ENCODE measurements at places on chromosomes 13 and 19.

DNA sequence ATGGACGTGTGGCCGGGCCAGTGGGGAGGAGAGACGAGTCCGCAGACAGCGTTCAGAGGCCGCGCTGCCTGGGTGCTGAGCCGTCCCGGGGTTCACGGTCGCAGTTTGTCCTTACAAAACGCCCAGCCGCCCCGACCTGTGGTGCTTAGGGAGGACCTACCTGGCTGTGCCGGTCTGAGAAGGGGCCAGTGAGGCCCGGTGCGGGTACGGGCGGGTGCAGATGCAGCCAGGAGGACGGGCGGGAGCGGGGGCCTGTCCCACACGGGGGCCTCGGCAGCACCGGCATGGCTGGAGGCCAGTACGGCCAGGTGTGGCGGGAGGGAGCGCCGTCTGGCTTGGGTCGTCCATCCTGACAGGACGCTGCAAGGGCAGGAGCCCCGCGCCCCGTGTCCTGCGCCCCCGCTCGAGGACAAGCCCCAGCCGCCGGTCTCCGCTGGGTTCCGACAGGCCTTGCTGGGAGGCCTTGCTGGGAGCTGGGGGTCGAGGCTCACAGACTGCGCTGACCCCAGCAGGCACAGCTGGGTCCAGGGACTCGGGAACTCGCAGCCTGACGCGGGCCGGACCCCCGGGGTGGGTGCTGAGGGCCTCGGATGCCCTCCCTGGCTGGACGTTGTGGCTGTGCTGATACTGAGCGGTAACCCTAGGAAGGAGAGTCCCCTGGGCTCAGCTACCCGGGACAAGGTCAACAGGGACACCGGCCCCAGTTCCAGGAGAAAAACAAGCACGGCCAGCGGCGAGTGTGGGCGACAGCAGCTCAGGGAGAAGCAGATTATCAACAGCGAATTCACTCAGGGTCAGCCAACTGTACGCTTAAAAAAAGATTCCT, 5.3 kb upstream of the PROZ start:
- no peak for DNase-seq

DNA sequence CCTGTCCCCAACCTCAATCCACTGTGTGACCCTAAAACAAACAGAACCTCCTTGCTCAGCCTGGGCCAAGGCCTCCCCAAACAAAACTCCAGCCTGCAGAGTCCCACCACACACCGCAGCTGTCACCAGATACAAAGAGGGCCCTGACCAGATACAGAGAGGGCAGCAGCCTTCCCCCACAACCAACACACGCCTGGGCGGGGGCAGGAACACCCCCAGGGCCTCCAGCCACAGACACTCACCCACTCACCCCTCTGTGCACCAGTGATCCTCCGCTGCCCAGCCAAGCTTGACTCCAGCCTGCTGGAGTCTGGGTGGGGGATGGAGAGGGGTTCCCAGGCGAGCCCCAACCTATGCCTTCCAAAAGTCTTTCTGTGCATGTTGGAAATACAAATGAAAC, 5.9 kb upstream of the CIRBP start:
- DNase-seq = no peak

DNA sequence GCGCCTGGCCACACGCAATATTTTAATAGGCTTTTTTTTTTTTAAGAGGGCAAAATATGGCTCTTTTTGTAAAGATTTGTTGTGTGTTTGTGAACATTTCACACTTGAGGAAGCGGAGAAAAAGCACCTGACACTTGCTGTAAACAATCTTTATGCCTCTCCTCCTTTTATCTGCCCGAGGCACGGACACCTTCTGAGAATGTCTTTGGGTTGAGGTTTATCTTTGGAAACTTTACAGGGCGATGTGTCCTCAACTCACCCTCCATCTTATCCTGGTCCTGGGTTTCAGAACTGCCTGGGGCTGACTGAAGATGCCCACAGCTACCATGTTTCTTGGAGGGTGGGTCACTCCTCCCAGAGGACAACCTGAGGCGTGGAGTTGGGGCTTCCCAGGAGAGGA, 44.0 kb downstream of the ZNF627 start:
- DNase-seq = no peak

- DNase-seq = no peak
Observed at GRCh38 chr13:76038920-76039716, 403.0 kb downstream of the LMO7 start.

GRCh38 chr13:37662624-37663023, 64.1 kb upstream of the POSTN start:
- no peak for DNase-seq

- DNase-seq = no peak
Observed at GRCh38 chr13:51833980-51834379, 11.0 kb downstream of the TMEM272 start.

GRCh38 chr13:110652231-110652730, 36.9 kb downstream of the NAXD start:
- no peak for DNase-seq

DNA sequence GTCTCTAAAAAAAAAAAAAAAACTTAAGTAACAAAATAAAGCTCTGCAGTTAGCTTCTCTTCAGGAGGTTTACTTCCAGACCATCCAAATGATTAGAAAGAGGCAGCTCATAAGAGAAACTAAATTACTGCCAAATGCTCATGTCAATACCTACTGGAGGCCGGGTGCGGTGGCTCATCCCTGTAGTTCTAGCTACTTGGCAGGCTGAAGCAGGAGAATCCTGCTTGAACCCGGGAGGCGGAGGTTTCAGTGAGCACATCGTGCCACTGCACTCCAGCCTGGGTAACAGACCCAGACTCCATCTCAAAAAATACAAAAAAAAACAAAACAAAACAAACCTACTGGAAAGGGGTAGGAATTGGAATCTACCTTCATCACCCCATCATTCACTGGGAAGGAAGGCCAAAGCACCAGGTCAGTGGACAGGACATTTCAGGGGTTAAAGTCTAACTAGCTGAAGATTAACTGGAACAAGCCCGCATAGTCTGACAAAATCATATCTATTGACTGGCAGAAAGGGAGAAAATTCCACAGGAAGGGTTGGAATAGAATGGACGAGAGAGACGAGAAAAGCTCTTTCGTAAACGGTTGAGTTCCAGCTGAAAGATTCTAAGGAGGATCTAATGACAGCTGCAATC, 1.3 kb downstream of the ZFP14 start:
- no peak for DNase-seq

- DNase-seq = no peak
Observed at GRCh38 chr19:39438270-39438934, 2.7 kb upstream of the RPS16 start.

GRCh38 chr13:74145249-74145975, 11.2 kb upstream of the KLF12 start:
- no peak for DNase-seq

DNA sequence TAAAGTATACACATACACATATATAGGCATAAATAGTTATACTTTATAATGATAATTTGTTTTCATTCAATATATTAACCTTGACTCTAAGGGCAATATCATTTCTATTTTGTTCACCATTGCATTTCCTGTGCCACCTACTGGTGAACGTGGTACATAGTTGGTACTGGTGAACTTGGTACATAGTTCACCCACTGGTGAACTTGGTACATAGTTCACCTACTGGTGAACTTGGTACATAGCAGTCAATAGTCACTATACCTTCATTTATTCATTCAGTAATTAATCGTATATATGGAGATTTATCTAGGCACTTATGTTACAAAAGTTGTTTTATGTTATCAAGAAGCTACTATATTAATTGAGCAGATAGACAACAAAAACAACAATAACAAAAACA, 172.6 kb upstream of the ATXN8OS start:
- no peak for DNase-seq

DNA sequence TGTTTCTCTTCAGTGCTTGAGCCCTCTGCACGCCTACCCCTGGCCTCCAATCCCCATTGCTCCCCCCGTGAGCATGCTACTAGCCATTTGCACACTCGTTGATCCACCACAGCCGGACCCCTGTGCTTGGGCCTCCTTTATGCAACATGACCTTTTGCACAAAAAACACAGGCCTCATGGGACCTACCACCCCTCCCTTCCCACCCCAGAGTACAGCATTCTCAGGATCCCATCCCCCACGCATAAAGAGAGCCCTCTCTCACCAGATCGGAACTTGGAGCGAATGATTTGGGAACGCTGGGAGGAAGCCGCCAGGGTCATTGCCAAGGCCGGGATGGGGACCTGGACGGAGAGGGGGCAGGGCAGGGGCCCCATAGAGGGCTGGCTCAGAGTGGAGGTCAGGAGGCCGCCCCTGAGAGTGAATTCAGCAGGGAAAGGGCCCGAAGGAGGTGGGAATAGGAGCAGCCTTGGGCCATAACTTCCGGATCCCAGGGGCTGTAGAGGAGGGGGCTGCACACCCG, 754 bp downstream of the MAMSTR start:
- DNase-seq = no peak

DNA sequence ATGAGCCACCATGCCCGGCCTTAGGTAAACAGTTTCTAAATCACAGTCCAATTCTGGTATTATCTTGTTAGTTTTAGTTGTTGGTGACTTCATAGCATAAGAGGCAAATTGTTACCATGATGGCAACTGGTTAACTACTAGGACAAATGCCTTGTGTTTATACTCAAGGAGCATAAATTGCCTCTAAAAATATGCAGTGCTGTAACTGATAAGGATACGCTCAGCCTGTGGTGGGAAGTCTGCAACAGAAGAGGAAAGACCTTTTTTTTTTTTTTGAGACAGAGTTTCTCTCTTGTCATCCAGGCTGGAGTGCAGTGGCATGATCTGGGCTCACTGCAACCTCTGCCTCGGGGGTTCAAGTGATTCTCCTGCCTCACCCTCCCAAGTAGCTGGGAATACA, 311.9 kb upstream of the ARGLU1 start:
- DNase-seq = no peak

- DNase-seq = no peak
Observed at GRCh38 chr19:30052122-30053075, 110.4 kb downstream of the URI1 start.

GRCh38 chr19:8500158-8500557, 2.3 kb downstream of the PRAM1 start:
- DNase-seq = no peak

DNA sequence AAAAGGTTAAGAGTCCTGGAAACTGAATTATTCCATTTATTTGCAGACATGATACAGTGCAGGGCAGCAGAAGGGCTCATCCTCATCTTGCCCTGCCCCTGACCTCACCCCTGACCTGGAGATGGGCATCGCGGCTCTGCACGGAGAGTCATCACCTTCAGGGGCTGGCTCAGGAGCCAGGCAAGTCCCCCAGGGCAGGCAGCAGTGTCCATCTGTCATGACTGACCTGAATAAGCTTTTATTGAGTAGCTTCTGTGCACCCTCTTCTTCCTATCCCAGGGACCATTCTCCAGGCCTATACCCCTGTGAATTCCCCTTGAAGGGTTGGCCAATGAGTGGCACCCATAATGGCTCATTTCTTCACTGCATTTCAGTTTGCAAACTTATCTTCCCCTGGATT, 484.2 kb downstream of the ZNF536 start:
- DNase-seq = no peak

GRCh38 chr13:73913751-73914518, 220.3 kb downstream of the KLF12 start:
- no peak for DNase-seq

DNA sequence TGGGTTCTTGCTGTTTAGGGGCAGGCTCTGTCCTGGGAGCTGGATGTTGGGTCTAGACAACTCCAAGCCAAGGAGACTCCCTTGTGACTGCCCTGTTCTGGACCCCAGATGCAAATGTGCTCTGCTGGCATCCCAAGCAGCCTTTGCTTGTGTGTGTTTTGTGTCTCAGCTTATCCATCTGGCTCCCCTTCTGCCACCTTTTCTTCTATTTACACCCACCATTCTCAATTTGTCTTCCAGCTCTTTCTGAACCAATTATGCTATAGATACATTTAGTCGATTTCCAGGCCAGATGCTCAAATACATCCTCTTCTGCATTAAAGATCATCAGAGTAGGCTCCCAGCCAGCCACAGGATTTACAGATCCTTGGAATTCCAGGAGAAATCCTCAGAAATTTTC, 115.0 kb upstream of the SLC7A1 start:
- no peak for DNase-seq

DNA sequence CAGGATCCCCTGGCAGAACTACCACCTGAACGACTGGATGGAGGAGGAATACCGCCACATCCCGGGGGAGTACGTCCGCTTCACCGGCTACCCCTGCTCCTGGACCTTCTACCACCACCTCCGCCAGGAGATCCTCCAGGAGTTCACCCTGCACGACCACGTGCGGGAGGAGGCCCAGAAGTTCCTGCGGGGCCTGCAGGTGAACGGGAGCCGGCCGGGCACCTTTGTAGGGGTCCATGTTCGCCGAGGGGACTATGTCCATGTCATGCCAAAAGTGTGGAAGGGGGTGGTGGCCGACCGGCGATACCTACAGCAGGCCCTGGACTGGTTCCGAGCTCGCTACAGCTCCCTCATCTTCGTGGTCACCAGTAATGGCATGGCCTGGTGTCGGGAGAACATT, 7.5 kb downstream of the FUT2 start:
- DNase-seq = no peak

DNA sequence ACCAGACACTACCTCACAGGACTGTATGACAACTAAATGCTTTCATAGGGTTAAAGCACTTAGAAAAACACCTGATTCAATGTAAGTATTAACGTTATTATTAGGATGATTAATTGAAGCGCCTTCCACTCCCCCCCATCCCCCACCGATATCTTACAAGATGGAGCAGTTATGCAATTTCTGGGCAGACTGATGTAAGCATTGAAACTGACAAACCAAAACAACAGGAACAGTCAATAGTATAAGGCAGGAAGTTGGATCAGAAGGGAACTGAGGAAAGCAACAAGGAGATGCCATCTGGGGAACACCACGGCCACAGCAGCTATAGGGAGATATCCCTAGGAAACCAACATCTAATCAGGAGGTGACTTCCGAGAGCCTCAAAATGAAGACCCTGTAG, 3.8 kb downstream of the LCP1 start:
- DNase-seq = no peak

DNA sequence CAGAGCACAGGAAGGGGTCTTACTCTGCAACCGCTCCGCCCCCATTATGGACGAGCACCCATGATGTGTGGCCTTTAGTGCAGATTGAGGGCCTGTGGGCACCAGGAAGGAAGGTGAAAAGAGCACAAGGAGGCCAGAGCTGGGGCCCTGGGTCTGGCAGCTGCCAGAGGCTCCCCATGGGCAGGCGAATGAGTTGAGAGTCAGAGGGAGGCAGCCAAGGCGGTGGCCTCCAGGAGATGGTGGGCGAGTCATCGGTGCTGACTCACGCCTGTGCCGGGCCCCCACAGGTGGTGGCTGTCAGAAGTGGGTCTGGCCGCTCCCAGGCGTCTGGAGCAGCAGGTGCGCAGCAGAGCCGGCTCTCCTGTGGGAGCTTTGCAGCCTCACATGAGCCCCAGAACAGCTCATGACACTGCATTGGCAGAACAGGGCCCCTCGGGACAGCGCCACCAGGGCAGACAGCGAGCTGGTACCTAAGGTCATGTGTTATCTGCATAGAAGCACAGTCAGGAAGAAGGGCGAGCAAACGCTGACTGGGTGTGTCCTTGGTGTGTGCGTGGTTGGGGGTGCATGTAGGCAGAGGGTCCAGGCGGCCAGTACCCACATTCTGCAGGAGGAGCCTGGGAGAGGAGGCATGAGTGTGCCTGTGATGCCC, 68.8 kb downstream of the CHST8 start:
- no peak for DNase-seq
